CD4-positive, alpha-beta T cell treated with Interleukin-17A for 1 hour (primary cell): ENCODE measurements at places on chromosomes 12 and 14.

- DNase-seq: peak; percentile 61
Measured at GRCh38 chr12:53102883-53103807, at the start of gene SOAT2. Gene SOAT2 (plus strand): TSS chr12:53103486. CDS start chr12:53103578, 92 bp downstream.

- DNase-seq: no peak
Measured at GRCh38 chr12:81221681-81222080, 143.8 kb downstream of the ACSS3 start.

DNA sequence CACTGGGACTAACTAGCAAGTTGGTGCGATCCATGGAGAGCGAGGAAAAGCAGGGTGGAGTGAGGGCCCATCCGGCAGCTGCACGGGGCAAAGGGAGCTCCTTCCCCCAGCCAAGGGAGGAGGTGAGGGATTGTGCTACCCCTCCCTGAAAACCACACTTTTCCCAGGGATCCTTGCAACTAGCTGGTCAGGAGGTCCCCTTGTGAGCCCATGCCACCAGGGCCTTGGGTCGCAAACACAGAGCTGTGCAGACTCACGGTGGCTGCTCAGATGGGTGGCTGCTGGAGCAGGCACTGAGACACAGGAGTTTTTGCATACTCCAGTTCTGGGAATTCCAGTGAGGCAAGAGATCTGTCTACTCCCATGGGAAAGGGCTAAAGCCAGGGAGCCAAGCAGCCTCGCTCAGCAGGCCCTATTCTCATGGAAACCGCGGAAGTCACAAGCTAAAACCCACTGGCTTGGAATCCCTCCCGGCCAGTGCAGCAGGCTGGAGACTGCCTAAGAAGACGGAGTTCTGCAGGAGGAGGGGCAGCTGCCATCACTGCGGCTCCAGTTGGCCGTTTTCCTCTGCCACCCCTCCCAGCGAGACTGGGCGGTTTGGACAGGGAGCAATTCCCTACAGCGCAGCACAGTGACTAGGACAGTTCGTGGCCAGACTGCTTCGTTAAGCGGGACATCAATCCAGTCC is 10.9 kb upstream of the ZNF705A start:
- DNase-seq: no peak

DNA sequence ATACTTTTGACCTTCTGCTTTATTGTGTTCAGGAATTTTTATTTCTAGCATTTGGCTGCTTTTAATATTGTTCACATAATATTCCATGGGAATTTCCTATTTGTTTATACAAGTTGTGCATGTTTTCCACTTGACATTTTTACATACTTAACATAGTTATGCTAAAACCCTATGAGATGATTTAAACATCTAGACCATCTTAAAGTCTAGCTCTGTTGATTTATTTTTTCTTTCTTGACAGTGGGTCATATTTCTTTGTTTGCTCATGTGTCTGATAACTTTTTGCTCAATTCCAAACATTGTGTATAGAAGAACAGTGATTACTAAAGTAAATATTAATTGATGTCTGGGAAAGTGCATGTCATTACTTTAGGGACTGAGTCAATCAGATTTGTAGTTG is 202.1 kb upstream of the PDZRN4 start:
- no peak for DNase-seq

DNA sequence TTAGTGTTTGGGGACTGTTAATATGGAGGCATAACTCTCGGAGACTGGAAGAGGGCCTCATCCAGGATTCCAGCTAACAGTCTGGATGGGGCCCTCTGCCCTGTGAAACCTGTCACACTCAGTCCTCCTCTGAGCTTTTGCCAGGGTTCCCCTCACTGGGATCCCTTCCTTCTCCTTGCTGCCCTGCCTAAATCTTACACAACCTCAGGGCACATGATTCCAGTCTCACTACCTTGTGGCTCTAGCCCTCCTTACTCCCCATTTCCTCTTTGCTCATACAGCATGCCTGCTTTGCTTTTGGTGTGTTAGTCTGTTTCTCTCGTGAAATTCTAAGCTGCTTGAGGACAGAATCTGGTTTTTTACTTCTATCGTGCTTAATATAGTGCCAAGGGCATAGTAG is 942 bp upstream of the GSG1 start:
- DNase-seq: no peak

DNA sequence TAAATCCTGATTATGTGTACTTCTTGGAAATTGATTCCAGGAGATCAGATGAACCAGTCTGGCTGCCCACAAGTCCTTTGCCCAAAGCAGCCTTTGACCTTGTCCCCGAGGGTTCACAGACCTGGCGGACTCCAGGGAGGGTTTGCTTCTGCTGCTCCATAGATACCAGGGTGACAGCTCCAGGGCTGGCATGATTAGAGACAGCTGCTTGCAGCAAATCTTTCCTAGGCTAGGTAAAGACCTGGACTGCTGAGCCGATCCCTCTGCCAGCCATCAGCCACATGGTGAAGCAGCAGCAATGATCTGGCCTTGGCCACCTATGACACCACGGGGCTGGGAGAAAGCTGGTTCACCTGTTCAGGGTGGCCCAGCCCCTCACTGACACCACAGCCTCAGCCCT is 10.1 kb upstream of the TBX5 start:
- DNase-seq: no peak

DNA sequence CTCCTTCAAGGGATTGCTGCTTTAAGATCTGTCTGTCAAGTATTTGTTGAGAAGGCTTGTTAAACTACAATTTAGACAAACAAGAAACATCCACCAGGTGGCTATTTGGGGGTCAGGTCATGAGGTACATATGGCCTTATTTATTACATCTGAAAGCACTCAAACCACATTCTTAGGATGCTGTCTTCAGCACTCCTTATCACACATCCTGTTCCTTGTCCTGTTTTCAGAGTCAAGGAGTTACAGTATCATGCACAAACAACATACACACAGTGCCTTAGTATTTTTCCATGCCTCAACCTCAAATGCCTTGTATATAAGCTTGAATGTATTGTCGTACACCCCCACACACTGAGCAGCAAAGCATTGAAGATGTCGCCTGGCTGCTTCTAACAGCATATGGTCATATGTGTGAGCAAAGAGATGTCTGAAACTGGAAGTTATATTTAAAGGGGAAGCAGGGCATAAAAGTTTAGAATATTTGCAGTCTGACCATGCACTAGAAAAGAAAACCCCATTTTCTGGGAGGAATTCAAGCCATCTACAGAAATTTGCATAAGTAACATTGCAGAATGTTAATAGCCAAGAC is 83.8 kb downstream of the KCNMB4 start:
- no peak for DNase-seq

GRCh38 chr12:81953541-81953940 is 194.4 kb upstream of the PPFIA2 start:
- no peak for DNase-seq

DNA sequence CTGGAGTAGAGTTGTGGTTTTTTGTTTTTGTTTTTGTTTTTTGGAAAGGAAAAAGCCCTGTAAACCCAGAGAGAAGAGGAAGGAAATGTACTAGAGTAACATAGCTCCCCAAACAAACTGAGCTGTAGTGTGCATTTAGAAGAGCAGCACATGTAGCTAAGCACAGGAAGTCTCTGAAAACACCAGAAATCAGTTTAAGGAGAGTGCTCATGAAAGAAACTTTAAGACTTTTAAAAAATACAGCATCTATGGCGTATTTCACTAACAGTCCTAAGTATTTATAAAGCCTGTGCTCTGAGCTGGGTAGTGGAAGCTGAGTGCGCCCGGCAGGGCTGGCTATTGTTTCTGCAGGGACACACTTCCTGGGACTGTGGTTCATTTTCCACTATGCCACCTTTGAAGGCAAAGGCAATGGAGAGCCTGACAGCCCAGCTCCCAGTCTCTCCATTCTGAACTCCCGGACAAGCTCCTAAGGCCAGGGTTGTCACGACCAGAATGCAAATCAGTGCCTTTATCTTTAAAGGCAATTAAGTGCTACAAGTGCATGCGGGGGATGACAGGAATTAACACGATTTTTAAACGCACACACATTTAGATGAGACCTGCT is 45.4 kb downstream of the NIN start:
- peak; percentile 22 for DNase-seq

- DNase-seq: no peak
Measured at GRCh38 chr14:78902010-78902623, 731.9 kb downstream of the NRXN3 start.

DNA sequence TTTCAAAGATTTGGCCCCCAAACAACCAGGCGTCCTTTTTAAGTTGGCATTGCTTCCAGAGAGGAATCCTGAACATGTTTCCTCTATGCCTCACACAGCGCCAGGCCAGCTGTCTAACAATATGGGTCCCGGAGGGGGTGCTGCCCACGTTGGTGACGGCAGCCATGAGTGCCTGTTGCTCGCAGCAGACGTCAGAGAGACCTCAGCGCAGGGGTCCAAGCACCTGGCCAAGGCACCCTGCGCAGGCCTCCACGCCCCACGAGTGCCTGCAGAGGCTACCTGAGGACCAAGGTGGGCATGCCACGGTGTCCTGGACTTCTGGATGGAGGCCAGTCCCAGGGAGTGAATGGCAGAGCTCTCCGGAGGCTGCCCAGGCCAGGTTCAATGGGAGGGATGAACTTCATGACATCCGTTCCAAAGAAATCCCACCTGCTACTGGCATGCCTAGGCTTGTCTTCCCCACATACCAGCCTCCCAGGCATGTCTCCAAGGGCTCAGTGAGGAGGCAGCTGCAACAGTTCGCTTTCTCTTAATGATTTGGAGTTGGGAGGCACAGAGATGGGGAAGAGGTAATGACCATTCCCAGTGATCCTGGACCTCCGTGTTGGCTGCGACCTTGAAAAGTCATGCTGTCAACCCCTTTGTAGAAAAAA is 11.6 kb upstream of the FOXN3 start:
- no peak for DNase-seq

DNA sequence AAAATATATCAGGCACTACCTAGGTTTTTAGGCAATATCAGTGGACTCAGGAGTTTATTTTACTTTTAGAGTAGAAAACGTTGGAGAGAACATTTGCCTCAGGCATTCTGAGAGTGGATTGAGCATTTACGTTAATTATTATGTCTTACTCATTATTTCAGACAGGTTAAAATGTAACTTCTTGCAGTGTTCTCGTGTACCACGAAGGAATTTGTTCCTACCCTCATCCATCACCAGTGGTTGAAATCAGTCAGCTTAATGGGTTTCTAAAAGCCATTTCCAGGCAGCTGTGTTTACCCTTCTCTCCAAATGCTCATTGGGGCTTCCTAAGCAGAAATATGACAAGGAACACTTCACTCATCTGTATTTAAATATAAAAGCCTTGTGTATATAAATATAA is 9.1 kb upstream of the LDHB start:
- DNase-seq: no peak

DNA sequence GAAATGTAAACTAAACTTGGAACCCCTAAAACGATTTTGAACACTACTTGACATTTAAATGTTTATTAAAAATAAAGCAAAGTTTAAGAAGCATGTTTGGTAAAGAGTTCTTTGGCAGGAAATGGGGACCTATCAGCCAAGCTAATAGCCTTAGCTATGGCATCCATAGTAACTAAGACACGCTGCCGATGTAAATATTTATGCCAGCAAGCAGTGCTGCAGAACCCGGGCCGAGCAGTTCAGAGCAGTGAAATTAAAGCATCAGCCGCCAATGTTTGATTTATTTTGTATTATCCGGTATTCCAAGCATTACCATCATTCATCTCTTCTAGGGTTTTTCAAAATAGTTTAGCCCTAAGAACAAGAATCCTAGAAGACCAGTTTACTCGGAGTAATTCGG is 61.6 kb downstream of the PPP2R5C start:
- DNase-seq: peak; percentile 87

- no peak for DNase-seq
Measured at GRCh38 chr12:110371408-110372055, 32.0 kb downstream of the ANAPC7 start.
